Activated CD4-positive, alpha-beta T cell treated with anti-CD3 and anti-CD28 coated beads for 48 hours (primary cell): ENCODE measurements at places on chromosomes 2 and 18.
A peak's percentile ranks its signal among the peaks of the same experiment; 100 is the strongest.

- DNase-seq: no peak
These were observed 48.8 kb downstream of the TWIST2 start for GRCh38 chr2:238896641-238897040.

DNA sequence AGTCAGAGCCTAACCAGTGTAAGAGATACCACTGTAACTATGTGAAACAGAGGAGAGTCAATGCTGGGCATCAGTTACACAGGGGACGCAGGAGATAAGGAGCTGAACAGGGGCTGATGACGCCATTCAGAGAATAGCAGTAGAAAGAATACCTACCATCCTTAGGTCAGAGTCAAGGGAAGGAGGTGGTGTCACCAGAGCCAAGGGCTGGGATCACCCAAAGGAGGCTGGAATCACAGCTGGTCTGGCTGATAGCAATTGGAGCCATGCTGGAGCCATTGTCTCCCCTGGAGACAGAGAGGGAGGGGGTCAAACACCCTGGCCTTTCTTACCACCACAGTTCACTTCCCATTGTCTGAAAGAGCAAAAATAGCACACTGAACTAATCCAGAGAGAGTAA, 37.3 kb upstream of the C18orf32 start:
- no peak for DNase-seq

GRCh38 chr2:207283356-207283755, 117.6 kb upstream of the KLF7 start:
- DNase-seq: peak; percentile 29

DNA sequence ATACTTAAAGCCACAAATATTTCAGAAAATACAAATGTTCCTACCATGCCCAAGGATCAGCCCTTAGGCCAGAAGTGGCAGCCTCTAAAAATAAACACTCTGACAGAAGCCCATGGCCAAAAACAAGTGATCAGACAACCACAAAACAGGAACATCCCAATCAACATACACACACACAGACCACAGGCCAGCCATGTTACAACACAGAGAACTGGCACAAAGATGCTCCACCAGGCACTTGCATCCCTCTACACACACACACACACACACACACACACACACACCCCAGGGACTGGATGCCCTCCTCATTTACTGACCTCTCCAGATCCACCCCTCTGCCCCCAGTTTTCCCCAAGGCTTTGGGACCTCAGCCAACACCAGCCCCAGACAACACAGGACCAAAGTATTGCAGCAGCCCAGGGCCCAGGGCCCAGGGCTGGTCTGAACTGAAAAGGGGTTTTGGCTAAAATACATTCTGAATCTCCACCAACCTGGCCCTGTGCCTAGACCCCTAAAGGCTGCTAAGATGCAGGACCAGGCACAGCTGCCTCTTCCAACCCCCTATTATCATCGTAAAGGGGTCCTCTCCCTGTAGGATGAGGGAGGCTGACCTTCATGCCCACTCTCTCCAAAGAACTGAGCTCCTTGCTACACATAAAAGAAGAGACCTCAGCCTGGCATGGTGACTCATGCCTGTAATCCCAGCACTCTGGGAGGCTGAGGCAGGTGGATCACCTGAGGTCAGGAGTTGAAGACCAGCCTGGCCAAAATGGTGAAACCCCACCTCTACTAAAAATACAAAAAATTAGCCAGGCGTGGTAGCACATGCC, 151.4 kb downstream of the TNS1 start:
- no peak for DNase-seq

GRCh38 chr2:165469417-165469816, at the start of gene CSRNP3:
Gene CSRNP3 (plus strand): TSS chr2:165469698. CDS start chr2:165595066, 125,368 bp downstream.
- no peak for DNase-seq

GRCh38 chr18:42275949-42276730, 321.1 kb downstream of the PIK3C3 start:
- DNase-seq: no peak

DNA sequence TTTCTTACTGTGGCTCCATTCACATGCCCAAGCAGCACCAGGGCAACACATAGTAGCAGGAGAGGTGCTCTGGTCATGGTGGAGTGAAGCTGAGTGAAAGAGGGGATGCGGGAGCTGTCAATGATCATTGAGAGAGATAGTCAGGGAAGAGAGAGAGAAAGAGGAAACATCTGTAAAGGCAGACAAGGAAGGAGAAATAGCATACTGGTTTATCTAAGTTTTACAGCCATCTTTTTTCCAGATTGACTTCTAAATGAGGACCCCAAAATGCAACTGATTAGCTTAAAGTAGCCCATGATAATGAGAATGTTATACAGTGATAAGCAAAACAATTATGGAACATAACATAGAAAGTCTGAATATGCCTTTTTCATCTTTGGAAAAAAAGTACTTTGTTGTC, at the start of gene C2orf66:
C2orf66 (minus strand) TSS at position 96 of the 400 bp plus-strand sequence; CDS start at position 77, 19 bp downstream.
- DNase-seq: no peak

DNA sequence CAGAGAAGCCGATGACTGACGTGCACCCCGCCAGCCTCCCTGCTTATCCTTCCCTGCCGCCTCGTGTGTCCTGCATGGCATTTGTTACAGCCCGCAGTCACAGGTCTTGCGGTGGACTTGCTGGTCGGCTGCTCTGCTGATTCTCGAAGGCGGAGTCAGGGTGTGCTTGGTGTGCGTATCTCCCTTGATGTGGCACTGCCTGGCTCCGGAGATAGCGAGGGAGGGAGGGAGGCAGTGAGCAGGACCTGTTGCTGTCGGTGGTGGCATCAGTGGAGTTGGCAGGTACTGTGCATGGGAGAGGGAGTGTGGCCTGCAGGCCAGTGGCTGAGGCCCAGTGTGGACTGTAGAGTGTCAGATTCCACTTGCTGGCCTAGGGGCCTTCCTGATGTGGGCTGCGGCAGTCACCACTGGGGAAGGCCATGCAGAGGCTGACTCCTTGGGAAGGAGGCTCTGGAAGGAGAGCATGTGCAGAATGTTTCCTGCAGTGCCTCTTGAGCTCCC, 198.9 kb downstream of the AGAP1 start:
- no peak for DNase-seq

DNA sequence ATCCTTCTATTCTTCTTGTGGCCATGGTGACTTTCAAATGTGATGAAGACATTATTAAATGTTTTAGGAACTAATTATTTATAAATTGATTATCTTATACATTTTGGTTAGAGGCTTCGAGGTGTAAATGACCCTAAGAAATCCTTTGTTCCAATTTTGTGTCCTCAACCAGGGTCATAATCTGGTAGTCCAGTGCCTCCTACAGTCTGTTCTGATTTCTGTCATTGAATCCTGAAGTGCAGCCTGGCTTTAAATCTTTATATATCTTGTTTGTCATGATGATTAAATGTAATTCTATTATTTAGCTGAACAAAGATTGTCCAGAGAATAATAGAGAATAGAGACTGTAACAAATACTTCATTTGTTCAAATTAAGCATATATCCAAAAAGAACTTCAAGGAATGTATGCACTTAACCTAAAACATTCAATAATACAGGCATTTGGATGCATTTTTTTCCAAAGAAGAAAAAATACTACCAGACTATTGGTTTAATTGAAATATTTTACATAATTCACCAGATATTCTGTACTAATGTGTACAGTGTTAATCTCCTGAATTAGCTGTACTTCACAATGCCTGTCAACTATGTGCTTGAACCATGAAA, 89.8 kb downstream of the PRPF40A start:
- DNase-seq: no peak

DNA sequence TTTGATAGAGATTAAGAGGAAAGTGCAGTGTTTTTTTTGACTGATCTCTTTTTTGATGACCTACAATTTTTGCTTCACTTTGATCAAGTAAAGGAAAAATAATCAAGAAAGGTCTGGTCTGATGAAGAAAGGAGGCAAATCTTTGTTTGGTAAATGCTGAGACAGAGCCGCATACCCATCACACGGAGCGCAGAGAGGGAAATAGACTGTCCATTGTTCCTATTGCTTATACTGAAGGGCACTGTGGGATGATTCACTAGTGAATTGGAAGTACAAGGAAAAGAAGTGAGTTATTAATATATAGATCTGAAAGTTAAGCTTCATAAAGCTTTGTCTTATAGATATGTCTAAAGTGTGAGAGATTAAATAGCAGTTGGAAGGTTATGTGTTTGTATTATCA, 455.1 kb downstream of the PLCL1 start:
- no peak for DNase-seq

- DNase-seq: no peak
These were observed 7.4 kb downstream of the NAB1 start for GRCh38 chr2:190656301-190656700.

DNA sequence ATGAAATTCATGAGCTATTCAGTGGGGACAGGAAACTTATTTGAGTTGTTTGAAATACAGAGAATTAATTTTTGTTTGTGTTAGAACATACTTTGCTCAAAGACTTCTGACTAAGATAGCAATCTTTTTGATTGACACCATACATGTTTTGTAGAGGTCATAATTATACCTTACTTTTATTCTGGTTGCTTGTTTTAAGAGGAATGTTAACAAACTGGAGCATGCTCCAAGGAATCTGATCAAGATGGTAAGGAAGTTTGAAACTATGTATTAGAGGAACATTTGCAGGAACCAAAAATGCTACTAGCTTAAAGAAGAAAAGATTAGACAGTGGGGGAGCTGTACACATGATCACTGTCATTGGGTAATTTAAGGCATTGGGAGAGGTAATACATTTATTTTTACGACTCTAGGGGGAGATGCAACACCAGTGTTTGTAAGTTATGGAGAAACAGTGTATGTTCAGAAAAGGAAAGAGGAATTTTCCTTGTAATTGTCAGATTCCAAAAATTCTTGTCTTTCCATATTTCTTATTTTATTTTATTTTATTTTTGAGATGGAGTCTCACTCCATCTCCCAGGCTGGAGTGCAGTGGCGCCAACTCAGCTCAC, 8.0 kb downstream of the AGFG1 start:
- DNase-seq: no peak
